Hematopoietic multipotent progenitor cell treated with erythropoietin and hydrocortisone succinate and interleukin-3 and kit ligand, for 8 days (in vitro differentiated cells): ENCODE measurements at places on chromosomes 7 and 10.

DNA sequence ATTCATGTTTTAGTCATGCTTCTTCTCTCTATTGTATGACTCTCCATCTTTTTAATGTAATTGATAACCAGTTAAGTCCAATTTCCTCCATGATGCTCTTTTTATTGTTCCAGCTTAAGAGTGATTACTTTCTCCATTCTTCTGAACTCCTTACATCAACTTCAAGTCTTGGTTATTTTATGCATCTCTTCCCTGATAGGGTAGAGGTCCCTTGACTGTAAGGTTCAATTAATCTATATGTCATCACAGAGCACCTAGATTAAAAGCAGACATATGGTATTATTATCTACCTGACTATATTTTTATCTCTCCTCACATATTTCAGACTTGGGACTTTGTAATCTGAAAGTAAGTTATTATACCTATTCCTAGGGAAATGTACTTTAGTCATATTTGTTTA is 853.1 kb downstream of the REEP3 start:
- DNase-seq: no peak

DNA sequence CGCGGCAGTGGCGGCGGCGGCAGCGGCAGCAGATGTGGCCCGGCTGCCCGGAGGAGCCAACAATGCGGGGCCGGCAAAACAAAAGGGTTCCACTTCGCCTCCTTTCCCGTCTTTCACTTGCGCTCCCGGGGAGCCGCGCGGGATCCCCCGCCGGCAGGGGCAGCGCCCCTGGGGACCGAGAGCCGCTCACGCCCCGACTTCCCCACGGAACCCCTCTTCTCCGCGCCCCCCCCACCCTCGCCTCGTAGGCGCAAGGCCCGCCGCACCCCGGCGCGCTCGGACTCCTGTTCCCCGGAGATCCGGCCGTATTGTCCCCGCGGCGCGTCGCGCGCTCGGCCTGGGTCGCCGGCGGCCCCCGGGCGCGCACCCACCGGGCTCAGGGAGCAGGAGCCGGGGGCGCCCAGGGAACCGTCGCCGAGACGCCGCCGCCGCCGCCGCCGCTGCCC is 854 bp downstream of the CTBP2 start:
- peak; percentile 35 for DNase-seq

- no peak for DNase-seq
These were observed 10.7 kb upstream of the ATRNL1 start for GRCh38 chr10:115082506-115082905.

- no peak for DNase-seq
These were observed 17.1 kb downstream of the FGF8 start for GRCh38 chr10:101758858-101759257.

GRCh38 chr7:46859963-46860475 is 721.9 kb downstream of the TNS3 start:
- no peak for DNase-seq

DNA sequence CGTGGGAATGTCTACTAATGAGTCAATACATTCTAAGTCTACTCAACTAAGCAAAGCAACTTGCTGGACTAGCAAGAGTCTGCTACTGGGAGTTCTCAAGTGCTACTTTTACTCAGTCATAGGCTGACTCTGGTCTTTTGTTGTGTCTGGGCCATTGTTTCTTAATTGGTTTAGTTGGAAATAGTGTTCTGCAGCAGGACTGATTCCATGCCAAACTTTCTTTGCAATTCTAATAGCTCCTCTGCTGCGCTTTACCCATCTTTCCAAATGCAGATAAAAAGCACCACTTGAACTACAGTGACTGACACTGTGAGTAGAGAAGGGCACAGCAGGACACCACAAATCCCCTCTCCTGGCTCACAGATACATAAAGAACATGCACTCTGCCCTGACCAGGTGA is 125.7 kb downstream of the CD36 start:
- no peak for DNase-seq

GRCh38 chr10:5467634-5468255 is 31.6 kb downstream of the CALML5 start:
- DNase-seq: no peak

GRCh38 chr7:21076054-21076453 is 289.4 kb upstream of the SP8 start:
- no peak for DNase-seq

DNA sequence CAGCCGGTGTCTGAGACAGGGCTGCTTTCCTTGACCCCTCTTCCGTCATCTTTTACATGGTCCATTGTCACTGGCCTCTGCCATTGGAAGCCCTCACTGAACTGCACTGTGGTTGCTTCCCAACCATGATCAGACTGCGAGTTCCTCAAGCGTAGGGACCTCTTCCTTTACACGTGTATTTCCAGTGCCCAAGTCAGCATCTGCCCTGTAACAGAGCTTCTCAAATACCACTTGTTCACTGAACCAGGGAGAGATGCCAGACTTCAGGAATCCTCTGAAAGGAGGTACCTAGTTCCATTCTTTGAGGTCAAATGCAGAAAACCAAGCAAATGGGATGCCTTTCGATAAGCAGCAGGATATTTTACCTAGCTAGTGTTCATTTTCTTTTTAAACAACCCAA is 145.1 kb downstream of the NRP1 start:
- no peak for DNase-seq

DNA sequence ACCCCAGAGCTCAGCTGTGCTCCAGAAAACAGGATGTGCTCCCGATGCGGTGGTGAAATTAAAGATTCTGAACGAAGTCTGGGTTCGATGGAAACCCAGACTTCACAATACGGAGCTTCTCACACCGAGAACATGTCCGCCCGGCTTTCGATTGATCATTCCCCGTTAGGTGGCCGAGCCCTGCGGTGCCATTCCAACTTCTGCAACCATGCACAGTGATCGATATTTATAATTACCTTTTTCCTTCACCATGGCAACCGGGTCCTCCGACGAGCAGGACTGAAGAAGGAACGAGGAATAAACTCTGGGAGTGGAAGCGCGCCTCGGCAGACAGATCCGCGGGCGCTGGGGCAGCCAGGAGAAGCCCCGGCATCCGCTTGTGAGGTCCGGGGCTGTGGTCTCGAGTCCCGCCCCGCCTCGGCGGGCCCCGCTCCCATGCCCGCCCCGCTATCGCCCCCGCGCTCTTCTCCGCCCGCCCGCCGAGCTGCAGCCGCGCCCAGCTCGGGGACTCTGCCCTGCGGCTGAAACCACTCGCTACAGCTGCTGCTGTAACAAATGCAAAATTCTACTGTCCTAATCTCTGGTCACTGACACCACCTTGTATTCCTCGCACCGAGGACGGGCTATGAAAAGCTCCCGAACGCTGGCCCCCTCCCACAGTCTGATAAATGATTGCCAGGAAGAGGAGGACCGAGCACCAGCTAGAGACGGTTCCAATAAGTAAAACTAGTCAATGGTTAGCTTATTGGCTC is 26.2 kb downstream of the ABLIM1 start:
- DNase-seq: peak; percentile 63

DNA sequence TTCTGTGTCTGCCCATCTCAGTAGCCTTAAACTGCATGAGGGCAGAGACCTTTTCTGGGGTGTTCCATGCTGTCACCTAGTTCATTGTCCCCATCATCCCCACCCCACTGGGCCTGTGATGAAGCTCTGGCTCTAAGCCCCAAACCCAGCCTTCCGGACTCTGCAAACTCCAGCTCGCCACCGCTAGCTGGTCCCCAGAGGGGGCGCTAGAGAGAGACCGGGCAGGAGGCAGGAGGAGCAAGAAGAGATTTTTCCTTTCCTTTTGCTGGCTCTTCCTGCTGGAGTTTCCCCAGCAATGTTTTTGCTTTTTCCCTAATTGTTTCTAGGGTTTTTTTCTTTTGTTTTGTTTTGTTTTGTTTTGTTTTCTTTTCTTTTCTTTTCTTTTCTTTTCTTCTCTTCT is 234.4 kb downstream of the TEX36 start:
- peak; percentile 7 for DNase-seq

- peak; percentile 43 for DNase-seq
These were observed 102.7 kb downstream of the MACC1 start for GRCh38 chr7:20114468-20114867.

- no peak for DNase-seq
These were observed 23.5 kb upstream of the UCMA start for GRCh38 chr10:13257621-13258140.

GRCh38 chr7:4159154-4159501 is 523.0 kb upstream of the FOXK1 start:
- no peak for DNase-seq

GRCh38 chr10:52883996-52884871 is 111.7 kb upstream of the MBL2 start:
- DNase-seq: peak; percentile 65

DNA sequence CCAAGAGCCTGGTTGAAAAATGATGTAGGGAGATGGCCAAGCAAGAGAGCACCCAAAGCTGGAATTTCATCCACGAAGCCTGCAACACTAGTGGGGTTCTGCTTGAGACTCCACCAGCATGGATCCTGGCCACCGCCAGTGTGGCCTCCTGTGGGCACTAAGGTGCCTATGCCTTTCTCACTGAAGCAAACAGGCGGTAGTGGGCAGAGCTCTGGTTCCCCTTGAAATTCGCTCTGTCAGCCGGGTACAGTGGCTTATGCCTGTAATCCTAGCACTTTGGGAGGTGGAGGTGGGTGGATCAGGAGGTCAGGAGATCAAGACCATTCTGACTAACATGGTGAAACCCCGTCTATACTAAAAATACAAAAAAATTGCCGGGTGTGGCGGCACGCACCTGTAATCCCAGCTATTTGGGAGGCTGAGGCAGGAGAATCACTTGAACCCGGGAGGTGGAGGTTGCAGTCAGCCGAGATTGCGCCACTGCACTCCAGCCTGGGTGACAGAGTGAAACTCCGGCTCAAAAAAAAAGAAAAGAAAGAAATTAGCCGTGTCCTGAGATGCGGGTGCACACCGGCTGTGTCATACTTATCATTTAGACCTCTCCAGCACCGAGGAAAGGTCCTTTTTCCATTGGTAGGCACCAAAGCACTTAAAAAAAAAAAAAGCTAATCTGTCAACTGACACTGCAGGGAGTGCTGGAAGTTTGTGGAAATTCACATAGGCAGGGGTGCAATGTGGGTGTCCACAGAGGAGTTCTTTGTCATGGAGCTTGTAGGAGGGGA is 28.3 kb downstream of the CCM2 start:
- DNase-seq: peak; percentile 17

GRCh38 chr7:99311702-99312101 is 14.0 kb upstream of the ARPC1A start:
- DNase-seq: no peak

DNA sequence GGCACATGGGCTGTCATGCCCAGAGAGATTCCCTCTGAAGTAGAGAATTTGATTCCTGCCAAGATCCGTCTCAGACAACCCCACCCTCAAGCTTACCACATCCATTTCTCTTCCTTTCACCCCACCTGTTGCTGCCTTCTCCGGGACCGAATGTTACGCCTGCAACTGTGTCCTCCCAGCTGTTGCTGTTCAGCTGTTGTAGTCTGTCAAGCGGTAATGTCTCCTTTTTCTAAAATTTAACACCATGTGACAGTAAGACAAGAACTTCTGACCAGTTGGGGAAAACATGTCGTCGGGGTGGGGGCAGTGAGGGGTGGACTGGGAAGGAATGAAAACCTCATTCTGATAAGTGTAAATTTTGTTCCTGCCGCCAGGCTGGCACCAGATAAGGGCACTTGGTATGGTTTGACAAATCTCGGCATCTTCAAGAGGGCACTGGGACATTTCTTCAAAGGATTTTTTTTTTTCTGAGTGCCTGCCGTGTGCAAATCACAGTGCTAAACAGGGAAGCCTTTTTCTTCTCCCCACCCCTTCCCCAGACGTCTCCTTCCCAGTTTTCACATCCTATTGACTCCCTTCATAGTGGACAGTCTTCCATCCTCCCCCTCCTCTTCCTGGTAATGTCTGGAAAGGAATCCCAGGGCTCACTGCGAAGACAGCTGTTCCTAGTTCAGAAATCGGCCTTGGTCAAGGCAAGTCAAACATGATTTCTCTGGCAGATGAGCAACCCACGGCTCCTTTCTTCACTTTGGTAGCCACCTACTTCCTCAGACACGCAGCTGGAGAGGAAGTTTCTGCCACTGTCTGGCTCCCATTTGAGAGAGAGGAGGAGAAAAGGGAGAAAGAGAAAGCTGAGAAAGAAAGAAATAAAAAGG is 5.0 kb upstream of the CELF2 start:
- DNase-seq: no peak

GRCh38 chr10:113179966-113180365 is 229.9 kb downstream of the TCF7L2 start:
- DNase-seq: no peak

- no peak for DNase-seq
These were observed 154.9 kb downstream of the ATE1 start for GRCh38 chr10:121772884-121773283.

DNA sequence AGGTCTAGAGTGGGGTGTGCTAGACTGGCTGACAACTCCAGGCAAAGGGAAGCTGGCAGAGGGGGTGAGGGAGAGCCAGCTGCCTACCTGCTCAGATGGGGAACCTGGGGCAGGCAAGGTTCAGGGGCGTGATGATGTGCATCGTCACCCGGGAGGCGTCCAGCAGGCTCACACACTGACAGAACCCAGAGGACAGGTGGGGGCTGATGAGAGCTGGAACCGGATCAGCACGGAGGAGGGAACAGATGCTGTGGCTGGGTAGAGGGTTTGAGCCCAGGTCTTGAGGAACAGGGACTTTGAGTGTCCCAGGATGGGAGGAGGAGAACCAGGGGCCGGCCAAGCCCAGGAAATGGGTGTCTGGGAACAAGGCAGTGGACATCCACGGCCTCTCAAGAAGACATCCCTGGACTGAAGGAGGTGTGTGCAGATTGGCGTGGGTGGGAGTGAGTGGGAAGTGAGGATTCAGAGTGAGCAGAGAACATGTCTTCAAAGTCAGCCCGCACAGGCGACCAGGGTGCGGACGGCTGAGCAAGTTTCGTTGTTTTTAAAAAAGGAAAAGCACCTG is 3.9 kb downstream of the RASGEF1A start:
- no peak for DNase-seq

GRCh38 chr10:22489467-22489866 is 144.2 kb downstream of the SPAG6 start:
- DNase-seq: no peak

- DNase-seq: no peak
These were observed 18.5 kb downstream of the SHH start for GRCh38 chr7:155793720-155794119.

GRCh38 chr10:121771966-121772365 is 155.9 kb downstream of the ATE1 start:
- DNase-seq: no peak

GRCh38 chr10:102401342-102401654 is 5.8 kb downstream of the NFKB2 start:
- no peak for DNase-seq

DNA sequence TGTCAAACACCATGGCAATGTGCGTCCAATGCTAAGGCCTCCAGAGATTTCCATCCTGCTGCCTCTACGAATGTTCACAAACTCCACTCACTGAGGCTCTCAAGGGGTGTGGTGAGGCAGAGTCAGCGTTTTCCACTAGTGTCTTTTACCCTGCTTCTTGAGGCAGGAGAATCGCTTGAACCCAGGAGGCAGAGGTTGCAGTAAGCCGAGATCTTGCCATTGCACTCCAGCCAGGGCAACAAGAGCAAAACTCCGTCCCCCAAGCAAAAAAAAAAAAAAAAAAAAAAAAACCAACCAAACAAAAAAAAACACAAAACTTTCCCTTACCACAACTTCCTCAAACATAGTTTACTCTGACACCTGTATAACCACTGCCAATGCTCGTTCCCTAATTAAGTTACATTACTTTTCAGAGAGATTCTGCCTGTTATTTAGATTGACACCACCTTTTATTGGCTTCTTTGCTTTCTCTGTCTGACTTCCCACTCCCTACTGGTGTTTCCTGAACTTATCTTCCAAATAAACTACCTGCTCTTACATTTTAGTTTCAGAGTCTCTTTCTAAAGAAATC is 102.1 kb upstream of the ZNF746 start:
- DNase-seq: no peak

- DNase-seq: peak; percentile 20
These were observed 7.0 kb upstream of the GBX1 start for GRCh38 chr7:151174246-151175046.

- no peak for DNase-seq
These were observed 4.4 kb upstream of the VSTM4 start for GRCh38 chr10:49119746-49120145.
